ENCODE measurements at places on chromosomes 7 and 10.

GRCh38 chr10:119355930-119356329 is 148.6 kb downstream of the GRK5 start:
- no peak for DNase-seq

DNA sequence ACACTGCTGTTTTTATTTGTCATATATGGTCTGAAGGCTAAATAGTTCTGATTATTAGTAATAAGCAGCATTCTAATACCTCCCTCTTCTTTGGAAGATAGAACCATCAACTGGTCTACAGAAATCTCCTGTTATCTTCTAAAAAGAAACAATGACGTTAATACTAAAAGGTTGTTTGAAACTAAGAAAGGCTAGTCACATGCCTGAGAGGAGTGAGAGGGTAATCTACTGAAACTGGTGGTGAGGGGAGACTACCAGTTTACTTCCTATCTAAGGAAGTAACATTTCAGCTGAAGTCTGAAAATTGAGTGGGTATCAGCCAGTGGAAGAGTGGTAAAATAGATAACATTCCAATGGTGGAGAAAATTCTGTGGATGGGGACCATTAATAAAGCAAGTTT is 48.4 kb downstream of the FGFBP3 start:
- no peak for DNase-seq

GRCh38 chr7:41731493-41732435 is 28.9 kb upstream of the INHBA start:
- no peak for DNase-seq

DNA sequence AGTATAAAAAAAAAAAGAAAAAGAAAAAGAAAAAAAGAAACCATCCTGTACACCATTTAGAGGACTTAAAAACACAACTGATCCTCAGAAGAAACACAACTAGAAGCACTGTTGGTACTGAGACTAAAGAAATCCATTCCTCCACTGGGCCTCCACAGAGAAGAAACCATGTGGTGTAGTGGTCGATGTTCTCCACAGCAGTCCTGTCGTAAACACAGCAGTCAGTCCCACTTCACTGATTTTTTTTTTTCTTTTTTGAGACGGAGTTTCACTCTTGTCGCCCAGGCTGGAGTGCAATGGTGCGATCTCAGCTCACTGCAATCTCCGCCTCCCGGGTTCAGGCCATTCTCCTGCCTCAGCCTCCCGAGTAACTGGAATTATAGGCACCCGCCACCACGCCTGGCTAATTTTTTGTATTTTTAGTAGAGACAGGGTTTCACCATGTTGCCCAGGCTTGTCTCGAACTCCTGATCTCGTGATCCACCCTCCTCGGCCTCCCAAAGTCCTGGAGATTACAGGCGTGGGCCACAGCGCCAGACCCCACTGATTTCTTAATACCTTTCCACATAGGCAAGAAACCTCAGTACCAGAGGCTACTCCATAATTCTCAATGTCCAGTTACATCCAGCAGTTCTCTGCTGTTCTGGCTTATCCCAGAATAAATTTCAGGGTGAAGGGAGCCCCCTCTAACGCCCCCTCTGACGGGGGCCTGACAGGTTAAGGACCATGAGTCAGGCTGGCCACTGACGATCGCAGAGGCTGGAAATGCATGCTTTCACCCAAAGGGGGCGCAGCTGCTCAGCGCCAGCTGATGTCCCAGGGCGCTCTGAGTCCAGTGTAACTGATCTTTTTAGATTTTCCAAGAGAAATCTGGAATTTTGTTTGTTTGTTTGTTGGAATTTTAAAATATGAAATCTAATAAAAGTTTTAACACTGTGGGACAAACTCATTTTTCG is 24.8 kb upstream of the FFAR4 start:
- no peak for DNase-seq

DNA sequence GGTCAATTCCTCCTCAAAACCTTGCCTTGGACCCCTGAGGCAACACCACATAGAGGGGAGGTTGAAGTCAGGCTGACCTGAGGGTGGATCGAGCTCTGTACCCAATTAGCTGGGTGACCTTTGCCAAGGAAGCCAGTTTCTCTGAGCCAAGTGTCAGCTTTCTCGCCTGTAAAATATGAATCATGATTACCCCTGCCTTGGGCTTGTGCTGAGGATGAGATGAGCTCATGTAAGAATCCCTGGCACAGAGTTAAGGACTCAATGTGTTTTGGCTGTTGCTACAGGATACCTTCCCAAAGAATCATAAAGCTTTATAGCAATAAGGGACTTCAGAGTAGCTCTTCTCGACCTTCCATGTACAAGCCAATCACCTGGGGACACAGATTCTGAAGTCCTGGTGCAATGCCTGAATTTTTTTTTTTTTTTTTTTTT is 43.5 kb upstream of the CACUL1 start:
- no peak for DNase-seq

- DNase-seq, result no peak
These were observed 355.3 kb downstream of the PRPF18 start for GRCh38 chr10:13942035-13942434.
